ENCODE measurements at places on chromosomes 2 and 18. TPM values are rescaled to one million over a fixed set of nuclear protein-coding genes. Genes with fewer than 3 reads are reported as not detected.

GRCh38 chr2:219124381-219125110 lies 36.1 kb downstream of the NHEJ1 start:
- H3K4me1 ChIP-seq: peaks cover 14% of the 10 kb centered on the region
- no peak for DNase-seq
- H3K36me3 ChIP-seq: no peaks in the 10 kb centered on the region
- H3K27ac ChIP-seq: peak overlapping the region; percentile 25
- no peaks in the 10 kb centered on the region for H3K27me3 ChIP-seq

Gene OTOF
- 7.2 TPM for total RNA-seq

DNA sequence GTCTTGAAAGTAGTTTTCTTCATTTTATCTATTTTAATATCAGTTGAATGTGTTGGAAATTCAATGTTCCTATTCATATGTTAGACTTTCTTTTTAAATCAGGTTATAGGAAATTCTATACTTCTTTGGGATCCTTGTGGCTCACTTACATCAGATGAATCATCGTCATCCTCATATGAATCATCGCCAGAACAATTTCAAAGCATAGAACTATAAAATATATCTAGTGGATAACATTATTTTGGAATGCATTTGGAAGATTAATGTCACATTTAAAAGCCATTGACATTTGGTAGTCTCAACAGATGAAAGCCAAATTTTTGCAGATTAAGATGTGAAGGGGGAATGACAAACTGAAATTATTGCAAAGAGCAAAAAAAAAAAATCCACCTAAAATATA lies 94.1 kb downstream of the FAM161A start:
- peaks cover 7% of the 10 kb centered on the region for H3K36me3 ChIP-seq
- DNase-seq: no peak
- peaks cover 12% of the 10 kb centered on the region for H3K4me1 ChIP-seq
- H3K27me3 ChIP-seq: peaks cover 2% of the 10 kb centered on the region
- H3K27ac ChIP-seq: no peak overlapping the region

GRCh38 chr2:140679752-140680151 lies 1451.1 kb downstream of the LRP1B start:
- no peak overlapping the region for H3K4me3 ChIP-seq
- no peaks in the 10 kb centered on the region for H3K36me3 ChIP-seq
- no peaks in the 10 kb centered on the region for H3K27me3 ChIP-seq
- H3K4me1 ChIP-seq: no peaks in the 10 kb centered on the region
- no peak overlapping the region for H3K27ac ChIP-seq

DNA sequence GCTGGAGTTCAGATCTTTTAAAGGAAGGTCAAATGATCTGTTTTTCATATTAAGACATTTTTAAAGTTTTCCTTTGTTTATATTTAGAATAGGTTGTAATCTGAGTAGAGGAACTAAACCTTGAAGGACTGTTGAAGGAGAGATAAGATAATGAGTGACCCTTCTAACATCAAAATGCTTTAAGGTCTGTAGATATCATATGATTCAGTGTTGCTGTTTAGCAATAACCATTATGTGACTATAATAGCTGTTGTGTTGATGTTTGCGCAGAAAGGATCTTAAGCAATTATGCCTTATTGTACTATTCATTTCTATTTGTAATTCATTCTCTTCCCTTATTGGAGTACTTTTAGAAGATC lies 60.0 kb downstream of the SLC16A14 start:
- peaks cover 2% of the 10 kb centered on the region for H3K4me1 ChIP-seq
- no peaks in the 10 kb centered on the region for H3K36me3 ChIP-seq
- no peak overlapping the region for H3K4me3 ChIP-seq

DNA sequence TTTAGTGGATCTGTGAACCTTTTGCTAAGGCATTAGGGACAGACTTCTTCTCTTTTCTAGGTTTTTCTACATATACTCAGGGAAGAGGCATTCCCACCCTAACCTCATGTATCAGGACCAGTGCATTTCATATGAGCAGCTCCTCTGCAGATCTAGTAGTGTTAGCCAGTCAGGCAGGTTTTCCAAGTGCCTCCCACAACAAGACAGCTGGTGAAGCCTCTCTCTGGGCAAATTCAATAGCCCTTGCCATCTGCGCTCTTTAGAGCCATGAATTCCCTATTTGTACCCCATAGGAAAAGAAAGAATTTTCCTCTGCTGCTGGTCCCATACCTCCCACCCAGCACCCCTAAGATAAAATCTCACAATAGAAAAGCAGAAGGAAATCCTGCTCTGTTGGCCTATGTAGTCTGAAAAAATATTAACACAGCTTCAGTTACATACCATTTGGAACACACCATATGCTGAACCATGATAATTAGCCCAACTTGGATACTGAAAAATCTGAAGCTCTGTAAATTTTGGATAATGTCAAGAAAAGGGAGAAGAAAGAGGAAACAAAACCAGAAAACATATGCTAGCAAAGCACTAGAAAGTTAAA lies 1354.6 kb upstream of the NRXN1 start:
- H3K27ac ChIP-seq: no peak overlapping the region
- no peak for DNase-seq
- H3K27me3 ChIP-seq: no peaks in the 10 kb centered on the region
- no peak overlapping the region for H3K4me3 ChIP-seq

GRCh38 chr18:55786651-55787272 lies 198.8 kb upstream of the TCF4 start:
- no peak overlapping the region for H3K27ac ChIP-seq
- H3K36me3 ChIP-seq: no peaks in the 10 kb centered on the region
- H3K4me1 ChIP-seq: no peaks in the 10 kb centered on the region
- no peak for DNase-seq
- no peak overlapping the region for H3K4me3 ChIP-seq

DNA sequence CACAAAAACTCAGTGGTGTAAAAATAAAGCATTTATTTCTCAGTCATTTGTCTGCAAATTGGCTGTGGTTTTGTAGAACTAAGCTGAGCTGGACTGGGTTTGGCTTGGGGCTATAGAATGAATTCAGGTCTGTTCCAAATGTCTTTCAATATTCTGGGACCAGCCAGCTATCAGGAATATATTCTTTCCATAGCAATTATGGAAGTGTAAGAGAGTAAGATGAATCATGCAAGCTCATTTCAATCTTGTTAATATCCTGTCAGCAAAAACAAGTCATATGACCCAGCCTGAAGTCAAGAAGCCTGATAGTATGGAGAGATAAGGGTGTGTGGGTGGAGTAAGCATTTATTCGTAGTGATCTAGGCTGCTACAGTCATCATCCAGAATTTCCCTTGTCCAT lies 481.0 kb upstream of the CDH2 start:
- no peaks in the 10 kb centered on the region for H3K4me1 ChIP-seq
- no peak overlapping the region for H3K27ac ChIP-seq
- no peaks in the 10 kb centered on the region for H3K36me3 ChIP-seq
- no peak overlapping the region for H3K4me3 ChIP-seq

DNA sequence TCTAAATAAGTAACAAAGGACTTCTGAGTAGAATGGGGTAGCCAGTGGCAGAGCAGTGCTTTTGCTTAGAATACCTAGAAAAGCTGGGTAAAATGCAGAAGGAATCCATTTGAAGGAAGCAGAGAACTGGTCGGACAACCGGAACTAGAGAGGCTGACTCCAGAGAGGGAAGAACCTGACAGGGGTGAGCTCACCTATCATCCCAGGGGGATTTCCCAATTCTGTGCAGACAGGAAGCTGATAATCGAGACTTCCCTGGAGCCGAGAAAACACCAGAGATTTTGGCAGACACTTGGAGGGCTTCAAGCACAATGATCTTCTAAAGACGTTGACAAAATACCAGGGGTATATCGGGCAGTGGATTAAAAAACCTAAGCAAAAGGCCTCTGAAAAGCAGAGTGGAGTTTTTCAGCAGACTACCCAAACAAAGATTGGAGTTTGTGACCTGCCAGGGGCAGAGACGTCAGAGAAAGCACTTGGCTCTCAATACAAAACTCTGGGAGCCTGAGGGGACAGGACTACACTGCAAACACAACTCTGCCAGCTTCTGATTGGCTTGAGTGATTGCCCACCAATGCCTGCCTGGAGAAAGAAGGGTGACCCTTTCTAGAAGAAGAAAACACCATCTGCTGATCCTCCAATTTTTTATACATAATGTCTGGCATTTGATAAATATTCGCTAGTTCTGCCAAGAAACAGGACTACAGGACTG lies 67.5 kb upstream of the TTN start:
- H3K36me3 ChIP-seq: no peaks in the 10 kb centered on the region
- H3K27ac ChIP-seq: no peak overlapping the region
- no peak for DNase-seq

GRCh38 chr2:159829376-159829775 lies 31.4 kb upstream of the CD302 start:
- peaks cover 62% of the 10 kb centered on the region for H3K36me3 ChIP-seq
- no peak overlapping the region for H3K27ac ChIP-seq
- H3K4me3 ChIP-seq: no peak overlapping the region
- no peak for DNase-seq
- no peaks in the 10 kb centered on the region for H3K4me1 ChIP-seq

DNA sequence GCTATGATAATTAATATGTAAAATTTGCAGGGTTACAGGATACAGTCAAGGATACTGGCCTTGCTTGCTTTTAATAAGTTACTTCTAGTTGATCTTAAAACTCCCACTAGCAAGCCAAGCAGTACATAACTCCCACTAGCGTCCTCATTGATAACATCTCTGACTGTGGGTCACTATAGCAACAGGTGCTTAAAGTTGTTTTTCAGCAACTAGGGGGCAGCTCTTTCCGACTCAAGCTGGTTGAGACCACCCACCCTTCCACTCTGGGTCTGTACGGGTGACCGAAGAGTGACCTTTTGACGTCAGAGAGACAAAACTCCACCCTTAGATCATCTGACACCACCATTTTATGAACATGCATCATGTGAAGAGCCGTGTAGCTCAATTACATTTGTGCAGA lies 208.6 kb downstream of the MYO1B start:
- H3K4me3 ChIP-seq: no peak overlapping the region
- DNase-seq: no peak
- H3K27me3 ChIP-seq: peaks cover 4% of the 10 kb centered on the region
- H3K36me3 ChIP-seq: no peaks in the 10 kb centered on the region

- peaks cover 14% of the 10 kb centered on the region for H3K4me1 ChIP-seq
- H3K27ac ChIP-seq: no peak overlapping the region
- H3K36me3 ChIP-seq: no peaks in the 10 kb centered on the region
- DNase-seq: peak; percentile 85
These were observed 105.9 kb upstream of the CREB1 start for GRCh38 chr2:207423886-207424285.

DNA sequence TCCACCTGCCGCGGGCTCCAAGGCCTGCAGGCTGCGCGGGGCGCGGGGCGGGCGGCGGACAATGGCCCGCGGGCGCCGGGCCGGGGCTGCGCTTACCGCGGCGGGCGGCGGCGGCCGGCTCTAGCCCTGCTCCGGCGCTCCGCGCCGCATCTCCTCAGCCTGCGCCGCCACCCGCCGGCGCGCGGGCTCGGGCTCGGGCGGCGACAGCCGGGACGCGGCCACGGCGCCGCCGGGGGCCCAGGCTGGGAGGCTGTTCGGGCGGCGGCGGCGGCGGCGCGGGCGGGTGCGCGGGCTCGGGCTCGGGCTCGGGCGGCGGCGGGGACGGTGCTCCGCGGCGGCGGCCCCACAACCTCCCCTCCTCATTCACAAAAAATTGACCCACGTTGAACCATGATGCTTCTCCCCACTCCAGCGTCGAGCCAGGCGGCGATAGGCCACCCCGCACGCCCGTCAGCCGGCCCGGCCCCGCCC lies at the start of gene HDAC4:
Gene HDAC4, minus strand, starts transcription at position 425 of the 471 bp plus-strand sequence. CDS start 48,321 bp downstream, outside the sequence.
- peak within 1 kb of the TSS; percentile 99 for H3K27ac ChIP-seq
- H3K4me3 ChIP-seq: peak within 1 kb of the TSS; percentile 93
- no peak for DNase-seq

DNA sequence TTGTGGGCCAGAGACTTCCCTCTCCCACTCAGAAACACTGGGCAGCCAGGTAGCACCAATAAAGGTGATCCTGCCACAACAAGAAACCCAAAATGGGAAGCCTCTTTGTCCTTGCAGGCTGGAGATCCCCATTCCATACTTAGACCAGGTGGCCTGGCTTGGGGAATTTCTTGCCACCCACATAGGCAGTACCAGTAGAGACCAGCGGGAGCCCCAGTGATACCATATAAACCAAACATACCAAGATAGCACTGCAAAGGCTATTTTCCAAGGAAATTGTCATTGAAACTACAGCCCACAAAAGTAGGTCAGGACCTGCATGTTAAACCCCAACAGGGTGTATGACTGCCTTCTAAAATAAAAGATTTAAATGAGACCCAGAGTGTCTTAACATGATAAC lies 171.6 kb downstream of the DIS3L2 start:
- H3K4me3 ChIP-seq: no peak overlapping the region
- no peak overlapping the region for H3K27ac ChIP-seq
- peaks cover 2% of the 10 kb centered on the region for H3K4me1 ChIP-seq
- peaks cover 12% of the 10 kb centered on the region for H3K36me3 ChIP-seq
- DNase-seq: no peak
- H3K27me3 ChIP-seq: no peaks in the 10 kb centered on the region

DNA sequence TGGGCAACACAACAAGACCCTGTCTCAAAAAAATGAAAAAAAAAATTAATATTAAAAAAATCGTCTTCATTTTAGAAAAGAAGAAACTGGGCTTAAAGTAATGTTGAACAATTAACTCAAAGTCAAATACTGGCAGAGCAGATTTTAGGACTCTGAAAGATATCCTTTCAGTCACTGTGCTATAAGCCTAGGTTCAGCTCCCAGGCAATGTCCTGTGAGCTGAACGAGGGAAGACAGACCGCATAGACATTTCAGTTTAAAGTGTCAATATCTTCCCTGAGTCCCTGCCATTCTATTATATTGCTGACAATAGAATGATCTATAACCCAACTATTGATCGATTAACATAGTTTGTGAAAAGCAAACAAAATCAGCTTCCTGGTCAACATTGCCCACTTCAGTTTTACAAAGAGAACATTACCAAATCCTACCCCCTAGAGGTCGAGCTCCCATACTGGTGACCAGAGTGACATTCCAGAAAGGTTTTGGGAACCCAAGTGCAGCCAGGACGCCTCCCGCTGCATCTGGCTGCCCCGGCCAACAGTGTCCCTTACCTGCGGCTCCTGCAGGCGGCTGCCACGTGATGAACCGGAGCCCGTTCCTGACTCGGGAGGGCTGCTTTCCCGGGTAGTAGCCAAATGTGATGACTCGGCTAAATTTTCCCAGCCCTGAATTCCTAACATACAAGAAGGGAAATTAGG lies 639 bp downstream of the MRO start:
- H3K4me3 ChIP-seq: no peak overlapping the region
- no peak overlapping the region for H3K27ac ChIP-seq
- H3K27me3 ChIP-seq: peaks cover 10% of the 10 kb centered on the region

- H3K27me3 ChIP-seq: no peaks in the 10 kb centered on the region
- no peak overlapping the region for H3K4me3 ChIP-seq
- no peak overlapping the region for H3K27ac ChIP-seq
- peaks cover 63% of the 10 kb centered on the region for H3K4me1 ChIP-seq
- peaks cover 51% of the 10 kb centered on the region for H3K36me3 ChIP-seq
These were observed 32.2 kb downstream of the THADA start for GRCh38 chr2:43563679-43564078.

Gene RSAD2
- 2.4 TPM for total RNA-seq

Gene DYNAP
- total RNA-seq: not detected

Gene APLF
- 2.0 TPM for total RNA-seq

GRCh38 chr2:158052761-158053160 lies 48.9 kb upstream of the UPP2 start:
- peak; percentile 37 for DNase-seq
- peaks cover 10% of the 10 kb centered on the region for H3K27me3 ChIP-seq
- no peak overlapping the region for H3K4me3 ChIP-seq
- H3K36me3 ChIP-seq: no peaks in the 10 kb centered on the region
- no peaks in the 10 kb centered on the region for H3K4me1 ChIP-seq

Gene HJURP
- 41.5 TPM for total RNA-seq
